ENCODE measurements at places on chromosomes 2 and 18.

- DNase-seq = no peak
These were observed 2.2 kb upstream of the GORASP2 start for GRCh38 chr2:170926743-170927297.

GRCh38 chr18:55529581-55529980, 58.4 kb downstream of the TCF4 start:
- no peak for DNase-seq

GRCh38 chr2:9946076-9946475, 5.4 kb upstream of the GRHL1 start:
- no peak for DNase-seq

DNA sequence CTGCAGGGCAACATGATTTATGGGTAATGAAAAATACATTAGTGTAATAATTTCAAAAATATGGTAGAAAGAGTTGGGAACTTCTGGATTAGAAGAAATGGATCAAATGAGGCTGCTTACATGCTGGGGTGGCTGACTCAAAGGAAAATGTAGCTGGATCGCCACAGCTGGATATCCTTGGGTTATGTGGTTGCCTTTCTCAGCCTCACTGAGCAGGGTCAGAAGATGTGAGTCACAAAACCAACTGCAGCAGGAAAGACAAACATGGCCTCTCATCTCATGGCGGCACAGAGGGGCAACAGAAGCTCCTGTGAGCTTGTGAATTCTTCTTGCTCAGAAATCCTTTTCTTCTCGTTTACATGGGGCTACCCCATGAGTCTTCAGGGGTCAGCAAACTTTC, 317.1 kb upstream of the SPRED2 start:
- no peak for DNase-seq

Data from liver (tissue), 10 donors.